ENCODE measurements at places on chromosomes 11 and 22.
A peak's percentile ranks its signal among the peaks of the same experiment; 100 is the strongest.

DNA sequence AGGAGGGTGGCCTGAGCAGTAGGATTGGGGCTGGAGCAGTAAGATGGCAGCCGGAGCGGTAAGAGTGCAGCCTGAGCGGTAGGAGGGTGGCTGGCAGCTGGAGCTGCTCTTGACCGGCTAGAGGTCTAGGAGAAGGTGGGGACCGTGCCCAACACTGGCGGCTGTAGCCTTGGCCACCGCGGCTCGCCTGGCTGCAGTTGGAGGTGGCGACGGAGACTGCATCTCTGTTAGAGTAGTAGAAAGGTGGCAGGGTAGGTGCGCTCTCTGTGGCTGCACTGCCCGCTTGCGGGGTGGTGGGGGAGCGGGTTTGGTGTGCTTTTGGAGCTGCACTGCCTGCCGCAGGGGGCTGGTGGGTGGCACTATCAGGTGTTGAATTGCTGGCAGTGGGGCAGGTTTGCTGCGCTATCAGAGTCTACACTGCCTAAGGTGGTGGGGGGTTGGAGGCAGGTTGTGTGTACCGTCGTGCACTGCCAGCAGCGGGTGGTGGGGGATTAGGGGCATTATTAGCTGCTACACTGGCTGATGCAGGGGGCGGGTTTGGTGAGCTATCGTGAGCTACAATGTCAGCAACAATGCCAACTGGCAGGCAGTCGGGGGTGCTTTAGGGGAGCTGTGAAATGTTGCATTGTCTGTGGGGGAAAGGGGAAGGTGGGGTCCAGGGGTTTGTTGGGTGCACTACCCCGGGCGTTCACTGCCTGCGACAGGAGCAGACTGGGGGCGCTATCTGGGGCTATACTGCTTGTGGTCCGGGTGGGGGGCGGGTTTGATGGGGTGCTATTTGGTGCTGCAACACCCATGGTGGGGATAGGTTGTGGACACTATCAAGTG, 4461.3 kb upstream of the OR11H1 start:
- DNase-seq: peak; percentile 42

GRCh38 chr22:36702842-36703215, 723 bp downstream of the CACNG2 start:
- peak; percentile 57 for DNase-seq

DNA sequence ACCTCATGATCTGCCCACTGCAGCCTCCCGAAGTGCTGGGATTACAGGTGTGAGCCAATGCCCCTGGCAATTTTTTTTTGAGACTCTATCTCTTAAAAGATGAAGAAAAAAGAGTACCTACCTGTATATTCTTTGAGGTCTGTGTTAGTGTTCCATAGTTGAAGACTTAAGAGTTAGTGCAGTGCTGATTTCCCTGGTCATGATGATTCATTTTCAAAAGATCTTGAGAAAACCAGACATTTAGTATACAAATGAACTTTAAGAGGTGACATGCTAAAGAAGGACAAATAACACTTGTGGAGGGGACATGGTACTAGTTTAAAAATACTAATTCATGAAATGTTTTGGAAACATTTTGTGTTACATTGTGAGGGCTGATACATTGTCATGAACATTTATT, 17.7 kb downstream of the CBL start:
- DNase-seq: no peak

DNA sequence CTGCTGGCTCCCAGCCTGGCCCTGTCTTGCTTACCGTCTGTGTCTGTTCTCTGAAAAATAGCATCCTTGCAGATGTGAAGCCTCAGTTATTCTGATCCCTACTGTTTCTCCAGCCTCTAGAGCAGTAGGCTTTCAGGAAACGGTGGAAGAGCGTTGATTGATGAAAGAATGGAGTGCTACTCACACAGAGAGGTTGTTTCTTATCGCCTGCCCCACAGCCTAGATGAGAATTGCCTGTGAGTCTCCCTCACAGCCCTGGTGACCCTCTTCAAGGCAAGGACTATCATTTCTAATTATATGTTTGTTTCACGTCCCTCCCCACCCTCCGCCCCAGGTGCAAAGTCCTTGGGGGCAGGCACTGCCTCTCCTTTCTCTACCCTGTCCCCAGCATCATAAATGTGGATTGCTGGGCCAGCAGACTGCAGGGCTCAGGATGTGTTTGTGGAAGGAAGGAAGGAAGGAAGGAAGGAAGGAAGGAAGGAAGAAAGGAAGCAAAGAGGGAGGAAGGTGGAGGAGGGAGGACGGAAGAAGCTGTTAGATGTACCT, 575.3 kb upstream of the B3GAT1 start:
- no peak for DNase-seq

GRCh38 chr11:119855066-119855465, 126.1 kb upstream of the NECTIN1 start:
- DNase-seq: no peak

DNA sequence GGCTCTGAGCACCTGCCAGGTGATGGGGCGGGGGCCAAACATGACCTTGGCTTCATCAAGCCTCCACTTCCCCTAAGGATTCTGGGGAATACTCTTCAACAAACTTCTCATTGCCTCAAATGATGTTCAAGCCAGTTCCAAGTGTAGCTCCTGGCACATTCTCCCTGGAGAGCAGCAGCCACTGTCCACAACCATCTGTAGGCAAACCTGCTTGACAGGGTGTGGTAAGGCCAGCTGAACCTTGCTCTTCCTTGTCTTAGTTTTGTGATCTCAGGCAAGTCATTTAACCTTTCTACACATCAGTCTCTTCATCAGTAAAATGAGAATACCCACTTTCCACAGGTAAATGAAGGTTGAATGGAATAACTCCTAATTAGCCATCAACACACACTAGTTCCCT, 323.3 kb downstream of the TENM4 start:
- DNase-seq: no peak

GRCh38 chr11:102364991-102365390, 18.0 kb downstream of the BIRC2 start:
- DNase-seq: no peak

DNA sequence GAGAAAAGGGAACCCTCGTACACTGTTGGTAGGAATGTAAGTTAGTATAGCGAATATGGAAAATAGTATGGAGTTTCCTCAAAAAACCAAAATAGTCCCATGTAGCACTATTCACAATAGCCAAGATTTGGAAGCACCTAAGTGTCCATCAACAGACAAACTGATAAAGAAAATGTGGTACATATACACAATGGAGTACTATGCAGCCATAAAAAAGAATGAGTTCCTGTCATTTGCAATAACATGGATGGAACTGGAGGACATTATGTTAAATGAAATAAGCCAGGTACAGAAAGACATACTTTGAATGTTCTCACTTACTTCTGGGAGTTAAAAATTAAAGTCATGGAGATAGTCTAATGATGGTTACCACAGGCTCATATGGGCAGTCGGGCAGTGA, 64.0 kb upstream of the RAB1B start:
- DNase-seq: no peak

DNA sequence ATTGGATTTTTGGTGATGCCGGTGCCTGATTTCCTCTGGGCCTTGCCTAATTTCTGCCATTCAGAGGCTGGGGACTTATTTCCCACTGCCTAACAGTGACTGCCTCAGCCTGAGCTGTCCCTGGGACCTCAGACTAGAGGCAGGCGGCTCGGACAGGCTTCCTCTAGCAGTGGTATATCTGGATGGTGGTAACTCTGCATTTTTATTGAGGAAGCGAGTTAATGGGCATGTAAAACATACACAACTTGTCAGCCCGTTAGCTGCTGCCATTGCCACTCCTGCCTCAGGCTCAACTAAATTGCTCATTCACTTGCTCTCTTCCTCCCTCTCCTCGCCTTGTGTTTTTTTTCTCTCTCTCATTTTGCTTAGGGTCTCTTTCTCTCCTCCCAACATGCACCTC, 561.6 kb downstream of the BUD13 start:
- DNase-seq: no peak

GRCh38 chr11:12066056-12066798, 44.2 kb upstream of the MICAL2 start:
- no peak for DNase-seq

DNA sequence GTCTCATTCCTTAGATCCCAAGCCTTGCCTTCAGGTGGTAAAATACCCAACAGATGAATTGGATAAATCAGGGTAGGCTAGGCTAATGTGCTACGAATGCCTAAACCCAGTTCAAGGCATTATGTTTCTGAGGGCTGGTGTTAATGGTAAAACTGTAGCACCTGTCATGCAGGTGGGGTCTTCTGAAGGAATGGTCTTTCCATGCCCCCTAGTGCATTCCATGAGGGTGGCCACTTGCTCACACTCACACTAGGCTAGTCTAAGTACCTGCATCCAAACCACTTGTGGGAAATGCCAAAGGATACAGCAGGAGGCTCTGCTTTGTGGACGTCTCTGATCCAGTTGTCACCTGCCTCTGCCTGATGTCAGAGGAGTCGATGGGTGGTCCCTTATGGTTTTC, 24.2 kb upstream of the UCP3 start:
- DNase-seq: no peak

GRCh38 chr11:126544108-126545056, 188.9 kb downstream of the ST3GAL4 start:
- DNase-seq: no peak

- DNase-seq: no peak
These were observed 228.6 kb downstream of the BRD1 start for GRCh38 chr22:49599039-49599438.

GRCh38 chr11:97996762-97997161, 1024.0 kb upstream of the CNTN5 start:
- DNase-seq: no peak

- DNase-seq: no peak
These were observed 39.4 kb upstream of the RTL6 start for GRCh38 chr22:44537467-44537866.

GRCh38 chr11:70421123-70421522, 22.8 kb downstream of the CTTN start:
- no peak for DNase-seq

- no peak for DNase-seq
These were observed 793.3 kb upstream of the ARHGAP42 start for GRCh38 chr11:99893811-99894210.

DNA sequence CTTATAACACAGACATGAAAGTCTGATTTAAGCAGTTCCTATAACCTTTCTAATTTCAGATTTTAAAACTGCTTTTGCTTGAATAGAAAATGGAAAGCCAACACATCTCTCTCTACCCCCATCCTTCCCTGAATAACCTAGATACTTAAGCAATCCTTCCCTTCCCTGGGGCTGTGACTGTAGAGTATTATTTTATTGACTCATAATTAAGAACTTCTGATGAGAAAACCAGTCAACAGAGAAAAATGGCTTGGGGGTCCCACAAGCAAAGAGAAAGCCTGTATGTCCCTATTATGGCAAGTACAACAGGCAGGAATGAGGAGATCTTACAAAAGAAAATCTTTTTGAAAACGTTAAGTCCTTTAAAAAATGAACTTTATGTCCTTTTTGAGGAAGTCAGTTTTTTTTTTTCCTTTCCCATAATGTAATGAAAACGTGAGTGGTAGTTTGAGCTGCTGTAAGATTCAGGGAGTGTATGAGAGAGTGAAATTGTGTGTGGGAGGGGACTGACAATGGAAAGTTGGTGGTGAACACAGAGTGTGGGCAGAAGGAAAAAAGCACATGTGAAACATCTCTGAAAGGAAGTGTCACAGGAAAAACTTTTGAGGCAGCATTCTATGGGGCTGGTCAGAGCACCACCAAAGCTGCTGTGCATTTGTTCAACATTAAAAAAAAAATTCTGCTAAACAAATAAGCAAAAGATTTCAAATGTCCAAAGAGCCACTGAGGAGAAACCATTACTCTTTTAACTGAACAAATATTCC, 154.6 kb downstream of the MAML2 start:
- DNase-seq: no peak

DNA sequence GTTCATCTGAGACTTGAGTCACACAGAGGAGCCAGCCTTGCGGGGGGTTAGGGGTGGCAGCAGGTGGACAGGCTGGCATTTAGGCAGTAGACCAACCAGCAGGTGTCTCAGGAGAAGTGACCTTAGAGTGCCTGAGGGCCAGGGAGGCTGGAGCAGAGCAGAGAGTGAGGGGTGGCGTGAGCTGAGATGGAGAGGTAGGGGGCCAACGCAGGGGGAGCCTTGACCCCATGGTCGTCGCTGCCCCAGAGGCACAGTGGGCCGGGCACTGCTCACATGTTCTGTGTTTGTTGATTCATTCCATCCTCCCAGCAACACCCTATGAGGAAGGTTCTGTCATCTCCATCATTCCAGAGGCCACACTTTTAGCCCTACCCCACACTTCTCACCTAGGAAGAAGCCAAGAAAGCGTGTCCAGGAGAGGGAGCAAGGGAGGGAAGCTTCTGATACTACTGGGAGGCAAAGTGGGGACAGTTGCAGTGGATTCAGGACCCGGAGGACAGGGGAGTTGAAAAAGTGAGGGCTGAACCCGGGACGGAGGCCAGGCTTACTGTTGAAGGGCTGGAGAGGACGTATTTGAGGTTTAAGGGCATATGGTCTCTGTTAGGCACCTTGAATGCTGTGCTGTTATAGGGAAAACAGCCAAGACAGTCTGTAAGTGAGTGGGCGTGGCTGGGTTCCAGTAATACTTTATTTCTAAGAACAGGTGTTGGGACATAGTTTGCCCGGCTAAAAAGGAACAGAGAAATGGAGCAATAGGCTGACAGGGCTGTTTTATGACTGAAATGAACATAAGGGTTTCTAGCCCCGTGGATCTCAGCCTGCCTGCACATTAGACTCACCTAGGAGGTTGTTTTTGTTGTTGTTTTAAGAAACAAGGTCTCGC, 7.3 kb downstream of the SART1 start:
- no peak for DNase-seq

GRCh38 chr11:75101424-75102128, 4.9 kb upstream of the OR2AT4 start:
- DNase-seq: no peak

DNA sequence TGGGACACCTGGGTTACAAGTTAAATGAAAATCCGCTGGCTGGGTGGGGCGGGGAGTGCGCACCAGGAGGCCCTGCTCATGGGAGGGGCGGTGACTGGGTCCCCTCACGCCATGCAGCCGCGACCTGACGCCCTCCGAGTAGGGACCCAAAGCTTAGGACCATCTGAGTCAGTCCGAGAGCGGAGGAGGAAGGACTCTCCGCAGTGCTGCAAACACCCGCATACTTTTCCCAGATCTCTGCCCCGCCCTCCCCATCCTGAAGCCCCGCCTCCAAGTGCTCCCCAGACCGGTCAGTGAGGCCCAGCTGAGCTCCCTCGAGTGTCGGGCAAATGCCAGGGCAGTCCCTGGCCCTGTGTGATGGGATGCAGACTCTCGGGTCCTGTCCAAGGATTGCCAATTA, 6.6 kb upstream of the FLI1 start:
- no peak for DNase-seq

- DNase-seq: no peak
These were observed 1001.0 kb upstream of the TENM4 start for GRCh38 chr11:80441821-80442220.

DNA sequence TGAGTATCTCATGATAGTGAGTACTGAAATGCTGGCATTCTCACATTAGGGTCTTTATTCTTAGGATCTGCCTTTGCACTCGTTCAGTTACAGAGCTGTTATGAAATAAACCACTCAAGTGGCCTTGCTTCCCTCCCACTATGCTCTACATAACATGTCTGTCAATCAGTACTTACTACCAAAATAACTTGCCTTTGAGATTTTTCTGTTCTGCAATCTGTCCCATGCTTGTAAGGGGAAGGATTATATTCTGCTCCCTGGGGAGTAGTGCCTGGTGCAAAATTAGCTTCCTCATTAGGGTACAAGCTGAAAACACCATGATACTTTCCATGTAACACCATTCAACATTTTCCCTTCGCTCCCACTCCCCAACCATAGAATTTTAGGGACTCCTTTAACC, 1.9 kb upstream of the GRAP2 start:
- no peak for DNase-seq

GRCh38 chr11:10868352-10868751, 10.5 kb upstream of the ZBED5 start:
- no peak for DNase-seq

Measured in D341Med (cell line).